ENCODE measurements at places on chromosomes 12 and 14.
A peak's percentile ranks its signal among the peaks of the same experiment; 100 is the strongest.

GRCh38 chr12:104352106-104352713 is 48.7 kb downstream of the EID3 start:
- DNase-seq: peak; percentile 18

DNA sequence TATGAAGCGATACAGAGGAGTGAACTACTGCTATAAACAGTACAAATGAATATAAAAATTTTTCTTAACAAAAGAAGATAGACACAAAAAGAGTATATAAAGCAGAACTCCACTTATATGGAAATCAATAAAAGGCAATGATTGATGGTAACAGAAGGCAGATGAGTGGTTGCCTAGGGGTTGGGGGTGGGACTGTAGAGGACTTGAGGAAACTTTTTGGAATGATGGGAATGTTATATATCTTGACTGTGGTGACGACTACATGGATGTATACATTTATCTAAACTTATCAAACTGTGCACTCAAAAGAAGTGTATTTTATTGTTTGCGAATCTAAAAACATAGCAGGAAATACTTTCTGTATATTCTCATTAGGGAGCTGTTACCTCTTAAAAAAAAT is 89.1 kb downstream of the PTCSC3 start:
- DNase-seq: no peak

DNA sequence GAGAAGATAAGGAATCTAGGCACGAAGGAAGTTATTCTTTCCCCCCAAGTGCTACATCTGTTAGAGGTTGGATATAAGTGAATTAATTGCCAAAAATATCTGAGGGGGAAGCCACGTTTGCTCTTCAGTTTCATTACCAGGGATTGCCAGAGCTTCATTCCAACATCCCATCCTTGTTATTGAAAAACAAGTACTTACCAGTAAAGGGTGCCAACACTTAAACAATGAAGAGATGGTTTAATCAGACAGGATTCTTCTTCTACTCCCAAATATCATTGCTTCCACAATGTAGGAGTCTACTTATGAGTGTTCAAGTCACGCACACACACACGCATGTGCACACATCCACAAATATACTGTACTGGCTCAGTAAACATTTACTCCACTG is 312.4 kb downstream of the RPAP3 start:
- no peak for DNase-seq

- no peak for DNase-seq
These were observed 32.9 kb downstream of the MEG3 start for GRCh38 chr14:100858838-100859220.

DNA sequence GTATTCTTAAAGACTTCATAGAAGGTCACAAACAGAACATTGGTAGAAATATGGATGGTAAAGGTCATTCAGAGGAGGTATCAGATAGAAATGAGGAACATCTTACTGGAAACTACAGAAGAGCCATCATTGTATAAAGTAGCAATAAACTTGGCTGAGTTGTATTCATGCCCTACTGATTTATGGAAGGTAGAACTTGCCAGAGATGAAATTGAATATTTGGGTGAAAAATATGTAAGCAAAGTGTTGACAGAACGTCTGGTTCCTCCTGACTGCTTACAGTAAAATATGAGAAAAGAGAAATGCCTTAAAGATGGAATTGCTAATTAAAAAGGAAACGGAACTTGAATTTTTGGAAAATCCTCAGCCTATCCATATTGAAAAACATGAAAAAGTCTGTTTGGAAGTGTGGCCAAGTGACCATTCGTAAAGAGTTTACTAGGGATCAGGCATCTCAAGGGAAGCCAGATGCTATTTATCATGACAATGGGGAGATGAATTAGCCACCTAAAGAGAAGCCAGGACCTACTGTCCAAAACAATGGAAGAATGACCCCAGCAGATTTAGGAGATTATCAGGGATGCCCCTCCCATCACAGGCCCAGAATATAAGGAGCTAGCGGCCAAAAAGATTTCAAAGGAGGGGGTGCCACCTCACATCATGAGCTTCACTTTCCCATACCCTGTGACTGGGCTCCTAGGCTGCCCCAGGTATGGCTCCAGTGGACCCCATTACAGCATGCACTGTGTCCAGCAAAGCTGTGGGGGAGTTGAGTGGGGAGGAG is 189.3 kb downstream of the ITPR2 start:
- no peak for DNase-seq

- DNase-seq: no peak
These were observed 9.3 kb upstream of the ATF7IP start for GRCh38 chr12:14356147-14356546.

GRCh38 chr12:93670104-93670503 is 7.1 kb upstream of the CRADD start:
- no peak for DNase-seq

GRCh38 chr12:1918884-1919236 is 408 bp upstream of the CACNA2D4 start:
- no peak for DNase-seq

DNA sequence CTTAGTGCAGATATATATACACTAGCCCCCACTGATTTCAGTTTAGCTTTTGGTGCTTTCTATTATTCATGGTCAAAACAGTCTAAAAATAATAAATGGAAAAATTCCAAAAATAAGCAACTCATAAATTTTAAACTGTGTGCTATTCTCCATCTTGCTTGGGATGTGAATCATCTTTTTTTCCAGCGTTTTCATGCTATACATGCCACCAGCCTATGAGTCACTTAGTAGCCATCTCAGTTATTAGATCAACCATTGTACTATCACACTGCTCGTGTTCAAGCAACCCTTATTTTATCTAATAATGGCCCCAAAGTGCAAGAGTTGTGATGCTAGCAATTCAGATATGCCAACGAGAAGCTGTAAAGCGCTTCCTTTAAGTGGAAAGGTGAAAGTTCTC is 73.9 kb upstream of the KRR1 start:
- peak; percentile 97 for DNase-seq

DNA sequence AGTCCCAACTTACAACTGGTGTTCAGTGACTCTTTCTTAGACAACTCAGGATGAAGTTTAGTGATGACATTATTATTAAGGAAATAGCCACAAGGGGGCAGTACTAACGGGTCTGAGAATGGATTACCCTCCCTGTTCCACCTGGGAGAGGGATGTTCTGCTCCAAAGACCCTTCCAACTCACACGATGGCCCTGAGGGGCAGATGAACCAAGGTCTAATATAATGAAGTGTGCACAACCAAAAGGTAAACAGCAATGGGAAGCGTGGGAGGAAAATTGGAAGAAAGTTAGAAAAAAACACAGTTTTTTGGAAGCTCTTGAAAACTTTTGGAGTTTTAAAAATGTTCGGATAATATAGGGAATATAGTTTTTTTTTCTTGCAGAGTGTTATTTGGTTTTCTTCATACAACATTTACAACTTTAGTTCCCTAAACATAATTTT is 24.0 kb downstream of the FGF6 start:
- peak; percentile 25 for DNase-seq

GRCh38 chr14:72909163-72909562 is 15.3 kb upstream of the DPF3 start:
- DNase-seq: no peak

DNA sequence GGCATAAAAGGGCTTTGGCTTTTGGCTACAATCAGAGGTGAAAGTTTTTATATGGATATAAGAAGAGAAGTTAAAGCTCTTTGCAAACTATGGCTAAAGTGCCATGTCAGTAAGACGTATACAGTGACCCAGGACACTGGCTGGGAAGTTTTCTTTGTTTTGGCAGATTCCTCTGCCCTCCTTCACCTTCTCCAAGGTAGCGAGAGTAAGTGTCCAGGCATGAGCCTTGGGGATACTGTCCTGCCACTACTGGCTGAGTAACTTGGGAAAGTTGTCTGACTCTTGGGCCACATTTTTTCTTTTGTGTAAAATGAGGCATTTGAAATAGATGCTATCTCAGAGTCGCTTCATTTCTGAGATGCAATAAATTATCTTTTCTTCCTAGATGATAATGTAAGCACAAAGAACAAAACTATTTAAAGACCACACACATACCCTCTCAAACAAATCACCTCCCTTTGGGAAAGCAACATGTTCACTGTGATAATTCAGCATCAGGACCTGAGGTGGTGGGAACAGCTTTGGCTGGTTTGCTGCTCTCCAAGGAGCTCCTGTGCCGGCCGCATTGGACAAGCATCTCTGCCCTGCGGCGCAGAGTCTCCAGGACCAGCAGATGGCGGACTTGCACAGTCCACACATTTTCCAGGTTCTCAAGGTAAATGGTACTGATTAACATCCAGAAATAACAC is 106.3 kb downstream of the PTCSC3 start:
- peak; percentile 62 for DNase-seq

GRCh38 chr12:54017878-54018467 is 9.2 kb downstream of the HOXC8 start:
- DNase-seq: peak; percentile 48

DNA sequence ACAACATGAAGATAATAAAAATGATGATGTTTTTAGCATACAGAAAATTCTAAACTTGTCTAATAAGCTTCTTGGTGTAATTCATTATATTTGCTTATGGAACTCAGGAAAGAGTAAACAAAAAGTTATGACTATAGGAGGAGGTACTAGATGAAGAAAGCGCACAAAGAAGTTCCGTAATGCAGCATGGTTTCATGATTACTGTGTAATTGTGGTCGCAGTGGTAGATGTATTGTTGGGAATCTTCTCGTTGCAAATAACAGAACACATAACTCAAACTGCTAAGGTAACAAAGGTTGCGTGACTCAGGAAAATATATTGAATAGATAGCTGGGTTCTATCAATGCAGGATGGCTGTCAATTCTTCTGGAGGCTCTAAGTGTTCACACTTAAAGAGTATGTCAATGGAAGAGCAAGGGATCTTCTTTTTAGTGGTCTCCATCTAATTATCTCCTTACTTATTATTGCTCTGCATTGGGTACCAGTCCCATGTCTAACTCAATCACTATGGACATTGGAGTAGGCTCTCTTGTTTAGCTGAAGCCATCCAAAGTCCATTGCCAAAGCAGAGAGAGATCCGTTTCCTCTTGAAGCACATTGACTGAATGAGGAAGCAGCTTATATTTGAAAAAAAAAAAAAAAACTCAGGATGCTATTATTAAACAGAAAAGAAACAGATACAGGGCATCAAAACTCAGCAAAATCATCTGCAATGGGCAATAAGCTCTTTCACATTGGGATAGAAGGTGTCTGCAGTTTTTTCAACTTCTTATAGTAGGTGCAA is 283.4 kb upstream of the ATP2B1 start:
- DNase-seq: no peak

DNA sequence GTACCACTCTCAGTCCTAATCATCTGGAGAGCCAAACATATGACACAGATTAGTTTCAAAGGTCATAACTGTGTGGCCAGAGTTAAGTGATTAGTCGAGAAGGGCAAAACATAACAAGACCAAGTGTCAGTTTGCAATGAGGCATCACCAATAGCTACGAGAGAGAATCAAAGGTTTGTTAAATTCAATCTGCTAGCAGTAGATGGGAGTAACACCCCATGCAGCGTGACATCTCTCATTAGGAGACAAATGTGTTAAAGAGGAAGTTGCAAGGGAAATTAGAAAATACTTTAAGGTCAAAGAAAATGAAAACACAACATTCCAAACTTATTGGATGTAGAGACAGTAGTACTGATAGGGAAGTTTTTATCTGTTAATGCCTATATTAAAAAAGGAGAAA is 135.7 kb upstream of the SYT10 start:
- no peak for DNase-seq

DNA sequence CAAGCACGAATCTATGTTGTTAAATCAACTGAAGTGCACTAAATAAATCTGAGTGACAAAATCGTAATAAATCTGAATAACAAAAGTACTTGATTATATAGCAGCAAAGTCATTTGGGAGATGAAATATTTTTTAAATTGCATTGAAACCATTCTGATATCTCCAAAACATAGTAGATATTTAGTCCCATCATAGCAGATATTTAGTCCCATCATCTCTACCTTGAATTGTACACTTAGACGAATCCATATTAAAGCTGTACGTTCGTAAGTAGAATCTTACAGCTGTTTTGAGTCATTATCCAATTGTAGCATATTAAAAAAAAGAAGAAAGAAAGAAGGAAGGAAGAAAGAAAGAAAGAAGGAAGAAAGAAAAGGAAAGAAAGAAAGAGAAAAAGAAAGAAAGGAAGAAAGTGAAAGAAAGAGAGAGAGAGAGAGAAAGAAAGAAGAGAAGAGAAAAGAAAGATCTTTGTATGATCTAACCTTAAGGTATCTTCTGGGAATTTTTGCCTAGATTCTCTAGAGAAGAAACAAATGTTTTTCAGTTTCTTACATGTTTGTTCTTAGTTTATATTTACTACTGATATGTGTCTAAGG is 2.6 kb downstream of the DCN start:
- peak; percentile 15 for DNase-seq

GRCh38 chr12:96402061-96402460 is 1.8 kb upstream of the CDK17 start:
- DNase-seq: no peak

DNA sequence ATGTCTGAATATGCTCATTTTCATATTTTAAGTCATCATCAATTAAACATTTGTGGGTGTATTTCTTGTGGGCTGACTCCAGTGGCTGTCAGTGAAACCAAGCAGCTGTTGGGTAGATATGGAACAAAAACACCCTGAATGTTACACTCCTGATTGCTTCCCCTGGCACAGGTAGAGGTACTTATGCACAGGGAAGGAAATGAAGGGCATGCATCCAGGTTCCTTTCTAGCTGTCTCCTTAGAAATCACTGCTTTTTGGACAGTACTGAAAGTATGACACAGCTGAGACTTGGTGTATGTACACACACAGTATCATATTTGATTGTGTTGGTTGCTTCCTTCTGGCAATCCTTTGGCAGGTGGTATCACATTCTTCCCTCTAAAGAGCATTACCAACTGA is 1006.7 kb downstream of the DIO2 start:
- DNase-seq: no peak

DNA sequence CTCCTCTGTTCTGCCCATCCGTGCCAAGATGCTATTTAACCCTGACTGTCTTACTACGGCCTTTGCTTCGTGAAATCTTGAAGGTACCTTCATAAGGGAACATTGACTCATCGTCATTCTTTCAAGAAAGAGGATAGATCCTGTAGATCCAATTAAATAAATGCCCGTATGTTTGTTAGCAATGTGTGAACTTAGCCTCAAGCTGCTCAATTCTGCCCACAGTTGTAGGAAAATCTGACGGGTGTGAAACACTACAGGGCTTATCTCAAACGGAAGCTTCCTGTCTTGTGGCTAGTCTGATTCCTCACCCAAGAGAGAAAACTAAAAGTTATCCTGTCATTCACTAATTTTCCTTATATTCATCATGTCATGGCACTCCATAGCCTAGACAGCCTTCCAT is 168.0 kb upstream of the TBX3 start:
- DNase-seq: no peak

DNA sequence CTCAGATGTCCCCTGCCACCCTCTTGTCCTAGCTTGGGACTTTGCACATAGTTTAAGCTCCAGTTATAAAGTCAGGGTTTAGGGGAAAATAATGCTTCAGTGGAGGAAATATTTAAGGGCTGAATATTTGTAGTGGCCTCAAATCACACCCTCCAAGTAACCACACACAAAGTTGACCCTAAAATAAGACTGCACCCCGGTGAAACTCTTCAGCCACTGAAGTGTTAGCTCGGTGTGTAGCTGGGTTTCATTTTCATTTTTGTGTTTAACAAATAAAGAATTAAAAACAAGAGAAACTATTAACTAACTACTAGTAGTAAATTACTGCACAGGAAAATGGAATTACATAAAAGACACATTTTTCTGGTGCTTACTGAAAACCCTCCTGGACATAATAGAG is 14.8 kb upstream of the BCL11B start:
- no peak for DNase-seq

- no peak for DNase-seq
These were observed 23.6 kb downstream of the YY1 start for GRCh38 chr14:100262545-100262944.

- DNase-seq: no peak
These were observed 303 bp downstream of the GAPDH start for GRCh38 chr12:6534695-6534944.

Data from fibroblast of skin of back (primary cell).